ENCODE measurements at places on chromosomes 3 and 15. TPM values are rescaled to one million over a fixed set of nuclear protein-coding genes. Genes with fewer than 3 reads are reported as not detected.

VEPH1 gene
- total RNA-seq: 20.7 TPM

CYP1A2 gene
- total RNA-seq: not detected

UROC1 gene
- total RNA-seq: not detected

ATP13A5 gene
- not detected for total RNA-seq

FYTTD1 gene
- total RNA-seq: 21.0 TPM

RBPMS2 gene
- total RNA-seq: 0.36 TPM

ARHGEF26 gene
- 2.9 TPM for total RNA-seq

ACP3 gene
- total RNA-seq: not detected

HRG gene
- total RNA-seq: not detected

MME gene
- total RNA-seq: 61.6 TPM

MUSTN1 gene
- total RNA-seq: not detected

ISL2 gene
- 0.69 TPM for total RNA-seq

DNA sequence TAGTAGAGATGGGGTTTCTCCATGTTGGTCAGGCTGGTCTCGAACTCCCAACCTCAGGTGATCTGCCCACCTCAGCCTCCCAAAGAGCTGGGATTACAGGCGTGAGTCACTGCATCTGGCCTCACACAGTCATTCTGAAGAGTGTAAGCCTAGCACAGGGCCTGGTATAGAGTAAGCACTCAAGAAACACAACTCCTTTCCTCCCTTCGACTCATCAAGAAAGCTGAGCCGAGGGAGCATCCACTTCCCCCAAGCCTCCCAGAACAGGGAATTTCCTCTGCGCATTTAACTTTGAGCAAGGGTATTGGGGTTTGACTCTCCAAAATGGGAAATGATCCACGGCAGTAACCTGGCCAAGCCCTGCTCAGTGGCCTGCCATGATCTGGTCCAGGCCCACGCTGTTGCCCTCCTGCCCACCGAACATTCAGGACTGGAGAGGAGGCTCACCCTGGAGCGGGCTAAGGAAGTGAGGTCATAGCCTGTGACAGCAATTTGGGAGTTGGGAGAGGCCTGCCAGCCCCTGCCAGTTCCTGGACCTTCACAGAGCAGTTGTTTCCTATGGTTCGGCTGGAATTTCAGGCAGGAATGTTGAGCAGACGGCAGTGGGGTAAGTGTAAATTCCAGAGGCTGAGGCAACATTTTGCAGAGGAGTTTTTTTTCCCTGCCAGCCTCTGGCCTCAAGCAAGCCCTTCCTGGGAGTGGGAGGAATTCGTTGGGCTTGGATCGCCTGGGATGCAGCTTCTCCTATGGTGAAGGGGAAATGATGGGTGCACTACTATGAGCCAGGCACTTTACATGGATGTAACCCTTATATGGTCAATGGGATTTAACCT is 21.2 kb upstream of the SMAD3 start:
- DNase-seq: peak; percentile 81

DNA sequence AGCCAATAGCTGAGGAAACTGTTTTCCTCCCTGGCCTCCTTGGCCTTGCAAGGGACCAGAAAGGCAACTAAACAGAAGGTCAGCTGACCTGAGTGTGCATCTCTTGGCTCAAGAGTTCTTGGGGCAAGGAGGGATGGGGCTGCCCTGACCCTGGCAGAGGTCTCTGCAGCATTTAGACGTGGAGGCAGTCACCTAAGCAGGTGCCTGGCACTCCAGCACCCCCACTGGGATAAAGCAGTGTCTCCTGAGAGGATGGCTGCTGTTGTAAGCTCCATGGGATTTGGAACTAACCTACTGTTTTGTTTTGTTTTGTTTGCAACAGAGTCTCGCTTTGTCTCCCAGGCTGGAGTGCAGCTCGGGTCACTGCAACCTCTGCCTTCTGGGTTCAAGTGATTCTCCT is 185.2 kb downstream of the TBC1D2B start:
- no peak for DNase-seq

DNA sequence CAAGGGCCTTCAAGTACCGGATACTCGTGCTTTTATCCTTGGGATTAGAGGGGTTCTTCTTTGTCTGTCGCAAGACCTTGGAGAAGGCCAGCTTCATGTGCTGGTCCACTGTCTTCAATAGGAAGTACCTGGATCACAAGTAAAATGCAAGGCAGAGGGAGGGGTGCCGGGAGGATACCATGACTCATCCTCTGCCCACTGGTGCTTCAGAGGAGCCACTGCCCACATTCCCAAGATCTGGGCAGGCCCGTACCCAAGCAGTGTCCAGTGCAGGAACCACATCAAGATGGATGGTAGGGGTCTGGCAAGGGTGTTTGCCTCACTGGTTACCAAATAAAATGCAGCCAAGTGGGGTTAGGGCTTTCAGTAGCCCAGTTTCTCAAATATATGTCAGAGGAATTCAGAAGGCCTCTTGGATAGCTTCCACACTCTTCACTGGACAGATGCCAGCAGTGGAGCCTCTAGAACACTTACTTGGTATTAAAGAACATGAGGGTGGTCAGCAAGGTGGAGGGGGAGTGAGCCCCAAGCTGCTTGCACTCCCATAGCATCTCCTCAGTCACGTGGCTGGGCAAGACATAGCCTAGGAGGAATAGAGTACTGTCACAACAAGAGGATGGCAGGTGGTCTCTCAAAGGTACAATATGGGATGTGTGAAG is 3.6 kb upstream of the IMPDH2 start:
- DNase-seq: no peak

- DNase-seq: no peak
Observed at GRCh38 chr15:69380726-69381105, 33.4 kb upstream of the KIF23 start.

DNA sequence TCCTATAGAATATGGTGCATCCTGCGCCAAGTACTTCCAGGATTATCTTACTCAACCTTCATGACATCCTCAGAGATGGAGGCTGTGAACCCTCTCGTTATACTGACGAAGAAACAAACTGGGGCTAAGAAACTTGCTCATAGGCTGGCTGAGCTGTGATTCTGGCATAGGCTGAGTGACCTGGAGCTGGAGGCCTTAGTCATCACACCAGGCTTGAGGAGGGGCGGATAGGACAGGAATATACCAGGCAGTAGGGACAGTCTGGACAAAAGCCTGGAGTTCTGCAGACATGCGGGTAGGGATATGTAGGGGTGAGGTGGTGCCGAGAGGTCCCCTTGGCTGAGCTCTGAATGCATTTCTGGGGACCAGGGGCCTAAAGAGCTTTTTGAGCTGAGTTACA is 18.1 kb downstream of the HEMK1 start:
- no peak for DNase-seq

DNA sequence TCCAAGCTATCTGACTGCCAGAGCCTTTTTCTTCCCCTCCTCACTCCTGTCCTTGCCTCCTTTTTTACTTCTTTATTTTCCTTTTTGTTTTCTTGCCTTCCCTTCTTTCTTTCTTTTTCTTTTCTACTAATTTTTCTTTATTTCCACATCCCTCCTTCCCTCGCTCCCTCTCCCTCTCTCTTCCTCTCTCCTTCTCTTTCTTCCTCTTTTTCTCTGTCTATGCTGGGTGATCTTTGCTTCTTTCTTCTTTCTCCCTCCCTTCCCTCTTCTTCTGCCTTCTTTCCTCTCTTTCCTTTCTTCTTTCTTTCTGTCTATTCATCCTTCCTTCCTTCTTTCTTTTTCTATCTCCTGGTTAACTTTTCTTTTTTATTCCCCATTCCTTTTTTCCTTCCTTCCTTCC is 564.8 kb downstream of the NSUN3 start:
- DNase-seq: no peak

DNA sequence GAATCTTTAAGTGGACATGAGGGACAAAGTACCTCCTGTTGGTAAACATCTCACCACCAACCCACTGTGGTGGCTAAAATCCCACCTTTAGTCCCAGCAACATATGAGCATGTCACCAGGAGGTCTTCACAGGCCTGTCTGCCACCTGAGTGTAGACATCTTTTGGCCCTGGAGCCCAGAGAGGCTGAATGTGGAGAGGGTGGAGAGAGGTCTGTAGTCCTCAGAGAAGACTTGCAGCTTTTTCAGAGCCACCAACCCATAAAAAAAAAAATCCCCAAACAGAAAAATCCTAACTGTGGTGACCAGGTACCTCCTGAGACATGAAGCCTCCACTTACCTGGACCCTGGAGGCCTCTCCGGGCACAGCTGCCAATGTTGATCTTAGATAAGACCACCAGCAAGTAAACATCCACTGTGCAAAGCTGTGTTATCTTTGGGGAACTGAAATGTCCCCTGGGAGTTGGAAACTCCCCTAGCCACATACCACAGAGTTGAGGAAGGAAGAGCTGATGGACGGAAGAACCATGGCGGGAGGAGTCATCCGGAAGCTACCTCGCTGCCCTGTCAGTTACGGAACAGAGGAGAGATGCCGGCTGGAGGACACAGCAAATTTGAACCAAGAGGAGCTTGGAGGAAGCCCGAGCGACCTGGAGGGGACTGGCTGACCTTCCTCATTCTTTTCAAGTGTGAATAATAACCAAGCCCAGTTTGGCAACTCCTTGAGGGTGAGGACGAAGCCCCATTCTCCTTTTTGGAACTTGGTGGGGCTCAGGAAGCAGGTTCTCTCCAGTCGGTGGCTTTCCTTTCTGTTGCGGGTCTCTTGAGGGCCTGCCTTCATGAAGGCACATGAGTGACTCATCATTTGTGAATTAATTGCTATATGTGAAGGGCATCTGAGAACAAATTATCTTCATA is at the start of gene GHRL:
TSS of gene GHRL (minus strand) at position 443 of the 915 bp plus-strand sequence. CDS start 2,767 bp downstream, outside the sequence.
- DNase-seq: no peak

DNA sequence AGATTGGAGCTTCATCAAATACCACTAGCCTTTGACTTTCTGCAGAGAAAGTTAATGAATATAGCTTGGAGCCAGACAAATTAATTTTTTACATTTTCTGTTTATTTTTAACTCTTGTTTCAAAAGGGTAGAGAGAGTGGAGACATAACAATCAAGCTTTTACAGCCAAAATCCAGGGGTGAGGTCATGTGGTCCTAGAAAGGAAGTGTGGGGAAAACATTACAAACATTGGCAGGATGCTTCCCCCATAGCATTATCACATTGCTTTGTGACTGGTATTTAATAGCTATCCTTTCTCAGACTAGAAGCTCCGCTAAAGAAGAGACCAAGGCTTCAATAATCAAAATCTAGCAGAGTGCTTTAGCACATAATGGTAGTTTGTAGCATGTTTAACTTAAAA is 46.4 kb upstream of the PHLDB2 start:
- DNase-seq: peak; percentile 87

GRCh38 chr3:9909221-9910013 is 6.8 kb downstream of the IL17RE start:
- no peak for DNase-seq

DNA sequence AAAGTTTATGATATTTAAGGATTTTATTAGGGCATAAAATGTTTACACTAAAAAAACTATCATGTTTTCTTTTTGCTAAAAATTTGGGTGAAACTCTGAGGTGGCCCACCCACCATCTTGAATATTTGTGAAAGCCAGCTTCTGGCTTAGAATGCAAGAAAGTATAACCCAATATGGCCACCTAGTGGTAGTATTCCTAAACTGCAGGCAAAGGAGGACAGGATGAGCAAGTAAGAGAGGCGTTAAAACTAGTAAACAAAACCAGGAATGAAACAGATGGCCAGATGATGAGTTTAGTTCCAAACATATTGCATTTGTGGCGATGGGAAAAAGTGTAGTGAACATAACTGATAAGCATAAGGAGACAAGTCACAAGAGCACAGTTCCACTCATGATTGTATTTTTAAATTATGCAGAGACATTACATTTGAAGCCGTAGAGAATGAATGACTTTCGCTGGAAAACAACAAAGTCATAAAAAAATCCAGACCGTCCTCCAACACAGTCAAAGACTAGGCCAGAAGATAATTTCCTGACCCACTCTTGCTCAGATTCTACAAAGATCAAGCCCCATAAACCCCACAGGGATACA is 103.3 kb upstream of the PRTG start:
- peak; percentile 36 for DNase-seq

DNA sequence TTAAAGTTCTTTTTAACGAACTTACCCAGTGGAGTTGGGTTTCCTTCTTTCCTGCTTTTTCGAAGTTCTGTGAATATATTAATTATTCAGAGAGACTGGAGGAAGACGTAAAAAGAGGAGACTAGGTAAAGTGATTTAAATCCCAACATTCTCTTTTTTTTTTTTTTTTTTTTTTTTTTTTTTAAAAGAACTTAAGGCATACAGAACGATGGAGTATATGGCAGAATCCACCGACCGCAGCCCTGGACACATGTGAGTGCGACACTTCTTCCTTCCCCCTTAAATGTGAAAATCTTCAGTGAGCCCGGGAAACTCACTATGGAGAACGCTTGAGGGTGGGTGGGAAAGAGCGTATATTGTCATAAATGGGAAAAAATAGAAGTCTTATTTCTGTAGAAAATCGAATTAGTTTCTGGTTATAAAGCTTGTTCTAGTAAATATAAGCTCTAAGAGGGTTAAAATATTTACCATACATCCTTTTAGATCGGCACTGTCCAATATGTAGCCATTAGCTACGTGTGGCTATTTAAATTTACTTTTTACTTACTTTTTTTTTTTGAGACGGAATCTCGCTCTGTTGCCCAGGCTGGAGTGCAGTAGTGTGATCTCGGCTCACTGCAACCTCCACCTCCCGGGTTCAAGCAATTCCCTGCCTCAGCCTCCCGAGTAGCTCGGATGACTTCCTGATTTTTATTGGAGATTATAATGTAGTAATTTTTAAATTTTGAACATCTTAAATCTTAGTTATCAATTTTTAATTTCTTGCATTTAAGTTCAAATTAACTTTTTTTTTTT is 892 bp downstream of the NMD3 start:
- DNase-seq: no peak

GRCh38 chr3:176088962-176089383 is 1108.3 kb downstream of the TBL1XR1 start:
- no peak for DNase-seq

DNA sequence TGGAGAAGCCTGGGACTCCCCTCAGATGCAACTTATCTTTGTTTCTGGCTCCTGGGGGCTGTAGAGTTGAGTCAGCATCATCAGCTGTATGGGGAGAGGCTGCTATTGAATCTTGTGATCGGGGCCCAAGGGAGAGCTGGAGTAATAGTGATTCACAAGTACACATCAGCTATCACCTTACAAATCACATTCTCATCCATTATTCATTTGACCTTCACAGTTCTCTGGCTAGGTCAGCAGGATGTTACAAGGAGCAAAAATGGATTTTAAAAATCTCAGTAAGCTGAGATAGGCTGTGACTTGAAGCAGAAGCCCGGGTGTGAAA is 175.0 kb downstream of the OPA1 start:
- DNase-seq: no peak

DNA sequence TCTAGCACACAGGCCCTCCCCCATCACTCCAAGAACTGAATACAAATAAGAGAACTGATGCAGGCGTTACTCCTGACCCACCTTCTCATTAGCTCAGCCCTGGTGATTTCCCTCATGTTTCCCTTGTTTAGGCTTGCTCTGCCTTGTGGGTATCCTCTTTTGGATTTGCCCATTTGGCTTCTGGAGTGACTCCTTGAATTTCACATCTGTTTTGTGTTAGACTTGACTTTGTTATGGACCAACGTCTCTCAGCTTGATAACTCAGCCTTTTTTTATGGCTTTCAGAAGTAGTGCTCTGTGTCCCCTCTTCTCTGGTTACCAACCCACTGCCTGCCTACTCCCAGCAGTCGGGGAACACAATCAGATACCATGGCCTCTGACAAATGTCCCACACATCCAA is 11.3 kb upstream of the TMOD3 start:
- DNase-seq: no peak
